Fibroblast of the aortic adventitia (primary cell): ENCODE measurements at places on chromosomes 7 and 10. TPM values are rescaled to one million over a fixed set of nuclear protein-coding genes. Genes with fewer than 3 reads are reported as not detected.

DNA sequence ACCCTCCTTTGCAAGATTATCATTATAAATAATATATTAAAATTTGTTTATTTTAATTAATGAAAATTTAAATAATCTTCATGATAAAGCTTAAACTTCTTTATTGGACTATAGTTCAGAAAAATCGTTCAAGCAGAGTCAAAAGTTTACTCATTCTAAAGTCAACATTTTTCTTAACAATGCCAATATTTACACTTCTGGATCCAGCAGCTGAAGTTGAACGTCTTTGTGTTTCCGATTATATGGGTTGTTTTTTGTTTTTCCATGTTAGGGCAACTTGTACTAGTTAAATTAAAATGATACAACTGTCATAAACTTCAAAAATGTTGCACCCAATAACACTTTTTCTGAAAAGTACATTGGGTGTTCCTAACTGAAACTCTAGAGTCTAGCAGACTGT lies 43.8 kb downstream of the GRB10 start:
- no peak for DNase-seq

GRCh38 chr7:134533288-134533771 lies 6.0 kb downstream of the AKR1B10 start:
- DNase-seq = peak; percentile 70

DNA sequence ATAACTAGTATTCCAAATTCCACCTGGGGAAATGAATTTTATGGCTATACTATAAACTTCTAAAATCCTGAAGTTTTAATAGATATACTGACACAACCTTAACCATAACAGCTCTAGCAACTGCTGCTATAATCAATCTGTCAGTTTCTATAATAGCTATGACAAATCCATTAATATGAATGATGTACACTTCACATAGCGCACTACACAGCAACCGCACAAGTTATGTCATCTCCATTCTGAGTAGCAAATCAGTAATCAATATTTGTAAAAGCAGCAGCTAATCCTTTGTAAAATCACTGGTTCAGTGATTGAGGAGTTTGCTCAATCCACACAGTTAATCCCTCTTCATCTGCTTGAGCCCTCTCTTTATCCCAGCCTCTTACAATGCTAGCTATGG lies 105.3 kb downstream of the SKAP2 start:
- no peak for DNase-seq

DNA sequence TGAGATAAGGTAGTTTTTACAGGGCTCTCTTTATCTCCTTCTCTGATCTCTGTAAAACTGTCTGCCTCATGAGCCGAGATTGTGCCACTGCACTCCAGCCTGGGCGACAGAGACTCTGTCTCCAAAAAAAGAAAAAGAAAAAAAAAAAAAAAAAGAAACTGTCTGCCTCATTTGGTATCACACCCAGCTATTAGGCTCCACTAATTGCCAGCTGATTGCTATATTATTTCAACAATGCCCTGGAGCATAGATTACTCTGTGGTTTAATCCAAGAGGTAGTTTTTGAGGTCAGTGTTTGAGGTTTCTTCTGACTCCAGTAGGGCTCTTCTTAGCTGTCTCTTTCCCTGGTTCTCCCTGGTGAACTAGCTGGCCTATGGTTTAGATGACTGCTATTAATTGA lies 268.1 kb upstream of the PLPP4 start:
- DNase-seq = no peak

- no peak for DNase-seq
Observed at GRCh38 chr7:116724560-116725231, 52.7 kb downstream of the MET start.

- DNase-seq = no peak
Observed at GRCh38 chr10:93081834-93082233, 8.1 kb downstream of the CYP26A1 start.

- no peak for DNase-seq
Observed at GRCh38 chr10:114718374-114718773, 60.3 kb upstream of the ABLIM1 start.

DNA sequence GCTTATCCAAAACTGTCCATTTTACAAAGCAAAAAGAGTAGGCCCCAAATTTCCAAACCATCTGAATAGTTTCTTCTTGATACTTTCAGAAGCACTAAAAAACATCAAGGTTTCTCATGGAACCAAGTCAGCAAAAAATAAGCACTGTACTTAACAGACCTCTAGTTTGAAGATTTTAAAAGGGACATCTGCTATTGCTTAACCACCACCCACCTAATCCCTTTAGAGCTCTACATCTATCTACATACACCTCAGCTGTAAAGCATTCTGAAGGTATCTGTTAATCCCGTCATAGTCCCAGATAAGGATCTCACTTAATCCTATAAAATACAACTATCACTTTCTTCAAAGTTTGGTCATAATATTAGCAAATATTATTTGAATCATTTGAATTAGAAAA lies 72.3 kb downstream of the HIBADH start:
- no peak for DNase-seq

GRCh38 chr7:70353946-70354335 lies 755.7 kb downstream of the AUTS2 start:
- no peak for DNase-seq

DNA sequence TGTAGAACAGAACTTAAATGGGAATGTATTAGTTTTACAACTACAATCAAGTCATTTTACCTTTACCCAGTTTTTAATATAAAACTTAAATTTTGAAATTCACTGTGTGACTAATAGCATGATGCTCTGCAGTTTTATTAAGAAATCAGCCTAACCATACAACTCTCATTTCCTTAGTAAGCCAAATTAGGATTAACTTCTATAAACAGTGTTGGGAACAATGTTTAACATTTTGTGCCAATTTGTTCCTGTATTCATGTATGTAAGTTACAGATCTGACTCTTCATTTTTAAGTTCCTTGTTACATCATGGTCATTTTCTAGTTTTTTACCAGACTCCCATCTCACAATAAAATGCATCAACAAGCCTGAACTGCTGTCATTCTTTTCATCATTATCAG lies 209.8 kb downstream of the ZEB1 start:
- DNase-seq = no peak

DNA sequence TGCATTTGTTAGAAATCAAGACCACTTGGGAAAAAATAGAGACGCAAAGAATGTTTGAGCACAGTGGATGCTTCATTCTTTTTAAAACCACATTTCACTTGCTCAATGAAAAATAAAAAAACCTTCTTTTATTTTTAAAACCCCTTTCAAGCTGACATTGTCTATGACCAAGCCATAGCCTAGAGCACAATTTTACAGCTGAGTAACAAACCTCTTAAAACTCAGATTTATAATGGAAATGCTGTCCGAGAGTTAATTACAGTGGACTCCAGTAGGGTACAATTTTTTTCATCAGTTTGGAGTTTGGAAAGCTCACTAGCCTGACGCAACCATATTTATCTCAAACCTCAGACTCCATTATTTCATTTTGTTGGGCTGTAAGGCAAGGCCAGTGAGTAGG lies 116.3 kb downstream of the RNLS start:
- DNase-seq = no peak

DNA sequence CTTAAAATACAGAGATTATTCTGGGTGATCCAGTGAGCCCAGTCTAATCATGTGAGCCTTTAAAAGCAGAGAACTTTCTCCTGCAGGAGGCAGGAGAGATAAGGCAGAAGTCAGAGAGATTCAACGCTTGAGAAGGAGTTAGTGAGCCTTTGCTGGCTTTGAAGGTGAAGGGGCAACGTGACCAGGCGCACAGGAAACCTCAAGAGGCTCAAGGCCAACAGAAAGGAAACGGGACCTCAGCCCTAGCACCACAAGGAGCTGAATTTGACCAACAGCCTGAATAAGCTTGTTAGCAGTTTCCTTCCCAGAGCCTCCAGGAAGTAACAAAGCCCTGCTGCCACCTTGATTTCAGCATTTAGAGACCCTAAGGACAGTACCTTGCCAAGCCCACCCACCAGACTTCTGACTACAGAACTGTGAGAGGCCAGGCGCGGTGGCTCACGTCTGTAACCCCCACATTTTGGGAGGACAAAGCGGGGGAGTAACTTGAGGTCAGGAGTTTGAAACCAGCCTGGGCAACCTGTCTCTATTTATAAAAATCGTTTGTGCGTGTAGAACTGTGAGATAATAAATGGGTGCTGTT lies 87.3 kb upstream of the KAT6B start:
- peak; percentile 22 for DNase-seq

DNA sequence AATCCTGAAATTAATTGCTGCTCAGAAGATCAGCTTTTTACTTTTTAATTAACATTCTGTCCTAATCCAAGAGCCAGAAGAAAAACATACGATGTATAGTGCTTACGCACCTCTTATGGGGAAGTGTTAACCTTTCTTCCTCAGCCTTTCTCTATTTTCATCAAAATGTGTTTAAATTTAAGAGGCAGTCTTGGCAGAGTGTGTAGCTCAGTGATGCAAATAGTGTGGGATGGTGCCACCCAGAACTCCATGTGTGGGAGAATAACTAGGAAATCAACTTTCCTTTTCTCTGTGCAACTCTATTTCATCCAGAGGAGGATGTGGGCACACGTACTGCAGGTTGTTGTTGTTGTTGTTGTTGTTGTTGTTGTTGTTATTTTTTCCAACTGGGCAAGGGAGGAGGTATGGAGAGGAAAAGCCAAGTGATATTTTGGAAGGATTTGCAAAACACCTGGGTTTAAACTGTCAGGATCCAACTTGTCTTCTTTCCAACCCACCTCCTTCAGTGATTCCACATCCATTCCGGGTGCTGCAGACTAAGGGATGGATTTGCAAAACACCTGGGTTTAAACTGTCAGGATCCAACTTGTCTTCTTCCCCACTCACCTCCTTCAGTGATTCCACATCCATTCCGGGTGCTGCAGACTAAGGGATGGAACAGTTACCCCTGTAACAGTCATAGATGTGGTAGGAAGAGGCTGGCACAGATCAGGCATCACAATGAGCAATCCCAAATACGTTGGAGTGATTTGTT lies 19.8 kb downstream of the ELMO1 start:
- DNase-seq = no peak

DNA sequence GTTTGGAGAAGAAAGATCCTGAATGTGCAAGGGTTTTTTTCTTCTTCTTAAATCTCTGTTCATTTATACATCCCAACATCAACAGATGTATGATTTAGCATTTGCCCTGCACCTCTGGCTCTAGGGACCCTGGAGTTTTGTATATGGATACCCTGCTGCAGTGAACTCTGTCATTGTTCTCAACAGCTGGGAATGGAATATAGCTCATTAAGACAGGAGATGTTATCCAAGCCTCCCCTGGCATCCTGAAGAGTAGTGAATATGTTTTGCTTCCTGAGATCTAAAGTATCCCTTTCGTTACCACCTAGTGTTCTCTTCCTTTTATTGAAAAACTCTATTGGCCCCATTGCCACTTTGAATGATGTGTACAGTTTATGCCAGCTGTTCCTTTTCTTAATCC lies 275.9 kb downstream of the EXOC4 start:
- no peak for DNase-seq

- DNase-seq = peak; percentile 90
Observed at GRCh38 chr7:73842067-73842976, at the start of gene METTL27. Gene METTL27 (minus strand): TSS chr7:73842516. CDS start chr7:73842140, 376 bp downstream.

GRCh38 chr7:3187444-3188040 lies 113.5 kb upstream of the SDK1 start:
- DNase-seq = peak; percentile 17

GRCh38 chr10:129459762-129460539 lies 7.1 kb upstream of the MGMT start:
- DNase-seq = no peak

GRCh38 chr7:108062250-108063014 lies 59.5 kb upstream of the LAMB1 start:
- no peak for DNase-seq

GRCh38 chr7:149020483-149020882 lies 7.8 kb downstream of the PDIA4 start:
- no peak for DNase-seq

- DNase-seq = peak; percentile 69
Observed at GRCh38 chr10:131947631-131948347, 33.9 kb downstream of the BNIP3 start.

DNA sequence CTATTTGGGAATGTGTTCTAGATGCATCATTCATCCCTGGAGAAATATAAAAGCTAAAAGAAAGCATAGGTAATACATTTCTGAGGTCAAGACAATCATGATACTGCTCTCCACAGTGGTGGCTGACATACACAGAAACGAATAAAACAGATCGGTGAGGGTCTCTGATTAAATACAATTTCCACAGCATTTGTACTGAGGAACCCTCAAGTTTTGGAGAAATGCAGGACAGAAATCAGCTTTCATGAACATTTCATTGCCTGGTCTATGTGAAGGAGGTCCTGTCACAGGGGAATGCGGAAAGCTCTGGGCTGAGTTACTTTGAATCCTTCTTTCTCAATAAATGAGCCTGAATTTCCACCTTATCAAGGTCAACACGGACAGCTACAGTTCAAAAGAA lies 67.9 kb upstream of the ITGB1 start:
- no peak for DNase-seq

DNA sequence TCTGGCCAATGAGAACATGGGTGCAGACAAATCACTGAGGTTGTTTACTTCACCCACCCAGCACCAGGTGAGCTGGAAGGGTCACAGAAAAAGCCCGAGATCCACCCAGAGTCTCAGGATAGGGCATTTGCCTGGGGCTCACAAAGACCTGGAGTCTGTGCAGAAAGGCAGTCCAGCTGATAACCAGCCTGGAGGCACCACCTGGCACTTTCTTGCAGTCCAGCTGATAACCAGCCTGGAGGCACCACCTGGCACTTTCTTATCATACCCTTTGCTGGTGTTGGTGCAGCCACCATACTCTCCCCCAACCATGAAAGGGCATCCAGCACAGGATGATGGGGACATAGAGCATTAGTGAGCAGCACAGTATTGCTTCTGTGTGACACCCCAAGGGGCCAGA lies 104.1 kb downstream of the PPP1R3C start:
- DNase-seq = no peak

DNA sequence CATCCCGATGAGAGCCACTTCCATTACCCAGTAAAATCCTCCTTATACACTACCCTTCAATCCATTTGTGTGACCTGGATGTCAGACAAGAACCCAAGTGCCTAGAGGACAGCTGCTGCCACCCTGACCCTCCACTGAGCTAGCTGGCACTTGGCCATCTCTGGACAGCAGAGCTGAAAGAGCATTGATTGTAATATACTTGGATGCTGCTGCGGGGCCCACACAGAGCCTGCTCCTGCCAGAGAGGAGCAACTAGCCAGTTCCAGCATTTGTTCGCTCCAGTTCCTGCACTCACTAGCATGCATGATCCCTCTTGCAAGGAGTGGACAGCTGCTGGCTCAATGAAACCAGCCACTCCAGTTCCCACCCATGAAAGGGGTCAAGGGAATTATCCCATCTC lies 8.4 kb upstream of the TMEM254 start:
- DNase-seq = no peak

- DNase-seq = no peak
Observed at GRCh38 chr10:129809841-129810240, 154.2 kb downstream of the EBF3 start.

Gene AQP1
- 2.8 and 4.5 TPM in 2 replicates for total RNA-seq

Gene CRYGN
- total RNA-seq = 0.09 and 0.16 TPM in 2 replicates

Gene CALHM1
- total RNA-seq = not detected in 2 replicates

Gene LEP
- total RNA-seq = under 0.01 TPM in 1 of 2 replicates, not detected in the other

Gene CYP3A4
- total RNA-seq = not detected in 2 replicates

Gene MOSPD3
- total RNA-seq = 1.8 and 11.4 TPM in 2 replicates

Gene CH25H
- total RNA-seq = 2.2 TPM in 1 of 2 replicates, not detected in the other
